ENCODE measurements at places on chromosomes 13 and 19.

DNA sequence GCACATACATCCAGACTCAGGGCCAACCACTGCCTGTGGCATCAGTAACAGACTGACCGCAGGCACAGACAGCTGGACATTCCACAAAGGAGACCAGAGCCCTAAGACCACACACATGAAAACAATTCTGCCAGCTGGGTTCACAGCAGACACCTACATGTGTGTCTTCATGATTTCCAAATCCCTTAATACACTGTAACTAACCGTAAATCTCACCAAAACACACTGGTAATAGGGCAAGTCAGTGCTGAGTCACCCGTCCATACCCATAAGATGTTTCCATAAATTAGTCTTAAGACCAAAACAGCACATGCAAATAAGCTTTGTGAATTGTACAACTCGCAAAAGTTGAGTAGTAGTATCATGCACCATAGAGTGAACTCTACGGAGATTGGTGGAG is 65.4 kb downstream of the TUBGCP3 start:
- DNase-seq = no peak

DNA sequence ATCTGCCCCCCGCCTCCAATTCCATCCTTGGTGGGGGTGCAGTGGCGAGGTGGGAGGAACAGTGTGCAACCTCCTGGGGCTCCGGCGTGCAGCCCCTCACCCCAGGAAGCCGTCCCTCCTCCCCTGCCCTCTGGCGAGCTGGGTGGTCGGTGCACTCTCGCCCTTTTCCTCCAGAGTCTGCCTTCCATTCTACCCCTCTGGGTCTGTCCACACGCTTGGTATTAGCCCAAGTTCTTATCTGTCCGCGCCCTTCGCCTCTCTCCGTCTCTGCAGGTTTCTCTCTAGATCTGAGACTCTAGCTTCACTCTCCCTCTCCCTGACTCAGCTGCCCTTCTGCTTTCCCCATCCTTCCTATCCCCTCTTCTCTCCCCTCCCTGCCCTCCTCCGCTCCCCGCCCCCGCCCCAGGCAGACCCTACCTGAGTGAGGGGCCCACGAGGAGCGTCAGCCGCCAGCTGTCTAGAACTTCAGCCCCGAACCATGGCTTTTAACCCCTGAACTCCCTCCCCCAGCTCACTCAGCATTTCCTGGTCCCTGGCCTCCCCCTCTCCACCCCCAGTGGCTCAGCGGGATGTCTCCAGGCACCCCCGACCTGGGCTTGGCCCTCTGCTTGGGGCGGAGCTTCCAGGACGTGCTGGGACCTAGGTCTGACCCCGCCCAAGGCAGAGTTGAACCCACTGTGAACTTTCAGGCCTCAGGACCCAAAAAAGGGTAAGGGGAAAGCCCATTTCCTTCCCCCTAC is 499 bp upstream of the KLK13 start:
- DNase-seq = no peak

GRCh38 chr19:17683078-17683477 is 5.1 kb downstream of the UNC13A start:
- no peak for DNase-seq

DNA sequence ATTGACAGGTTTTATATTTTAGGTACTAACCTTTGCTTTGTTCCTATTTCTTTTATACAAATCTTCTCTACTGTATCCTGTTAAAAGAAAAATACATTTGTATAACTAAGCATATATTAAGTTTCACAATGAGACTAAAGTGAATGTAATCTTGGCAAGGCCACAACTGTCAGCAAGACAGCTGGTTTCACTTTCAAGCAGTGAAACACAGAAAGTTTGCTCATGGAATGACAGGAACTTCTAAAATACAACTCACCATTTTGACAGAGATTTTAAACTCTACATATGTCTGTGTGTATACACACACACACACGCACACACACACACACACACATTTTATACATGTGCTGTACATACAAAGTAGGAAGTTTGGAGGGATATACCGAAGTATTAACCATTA is 53.3 kb downstream of the PARP4 start:
- DNase-seq = no peak

DNA sequence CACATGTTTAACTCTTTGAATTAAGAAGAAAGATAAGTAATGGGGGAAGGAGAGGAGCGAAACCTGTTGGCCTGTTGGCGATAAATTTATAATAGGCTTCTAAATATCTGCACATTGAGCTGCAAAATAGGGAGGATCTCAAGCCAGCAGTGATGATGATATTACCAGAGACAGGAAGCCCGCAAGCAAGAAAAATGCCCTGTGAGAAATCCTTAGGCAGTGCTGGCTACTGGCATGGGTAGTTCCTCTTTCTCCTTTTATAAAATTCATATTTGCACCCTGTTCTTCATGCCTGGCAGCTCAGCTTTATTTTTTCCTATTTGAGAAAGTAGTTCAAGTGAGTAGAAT is 858 bp upstream of the USP12 start:
- DNase-seq = peak; percentile 21

GRCh38 chr13:91767651-91768050 is 369.2 kb downstream of the GPC5 start:
- no peak for DNase-seq

DNA sequence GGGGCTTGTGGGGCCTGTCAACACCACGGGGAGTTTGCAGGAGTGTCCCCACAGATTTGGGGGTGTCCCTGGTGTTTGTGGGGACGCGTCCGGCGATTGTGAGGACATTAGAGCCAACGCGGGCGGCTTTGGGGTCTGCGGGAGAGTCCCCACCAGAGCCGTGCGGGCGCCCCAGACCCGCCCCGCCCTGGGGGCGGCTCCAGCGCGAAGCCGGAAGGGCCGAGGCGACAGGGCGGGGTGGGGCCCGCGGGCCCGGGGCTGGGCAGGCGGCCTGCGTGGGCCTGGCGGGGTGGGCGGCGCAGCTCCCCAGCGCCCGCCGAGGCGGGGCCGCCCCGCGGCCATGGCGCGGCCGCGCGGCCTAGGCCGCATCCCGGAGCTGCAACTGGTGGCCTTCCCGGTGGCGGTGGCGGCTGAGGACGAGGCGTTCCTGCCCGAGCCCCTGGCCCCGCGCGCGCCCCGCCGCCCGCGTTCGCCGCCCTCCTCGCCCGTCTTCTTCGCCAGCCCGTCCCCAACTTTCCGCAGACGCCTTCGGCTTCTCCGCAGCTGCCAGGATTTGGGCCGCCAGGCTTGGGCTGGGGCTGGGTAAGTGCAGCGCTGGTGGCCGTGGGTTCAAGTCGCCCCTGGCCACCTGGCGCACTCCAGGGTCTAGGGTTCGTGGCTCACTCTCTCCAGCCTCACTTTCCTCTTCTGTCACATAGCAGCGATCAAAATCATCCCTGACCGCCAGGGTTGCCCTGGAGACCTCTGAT is 10.3 kb downstream of the PDE4A start:
- no peak for DNase-seq

DNA sequence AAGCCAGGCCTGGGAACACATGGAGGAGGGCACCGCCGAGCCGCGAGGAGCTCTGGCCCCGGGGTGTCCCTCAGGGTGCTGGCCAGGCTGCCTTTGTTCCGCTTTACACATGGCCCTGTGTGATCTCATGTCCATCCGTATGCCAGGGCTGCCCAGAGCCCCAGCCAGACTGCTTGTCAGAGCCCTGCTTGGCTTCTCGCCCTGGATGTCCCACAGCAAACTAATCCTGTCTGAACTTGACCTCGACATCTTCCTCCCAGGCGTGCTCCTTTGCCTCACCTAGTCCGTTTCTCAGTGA is 14.3 kb downstream of the BCKDHA start:
- DNase-seq = no peak

DNA sequence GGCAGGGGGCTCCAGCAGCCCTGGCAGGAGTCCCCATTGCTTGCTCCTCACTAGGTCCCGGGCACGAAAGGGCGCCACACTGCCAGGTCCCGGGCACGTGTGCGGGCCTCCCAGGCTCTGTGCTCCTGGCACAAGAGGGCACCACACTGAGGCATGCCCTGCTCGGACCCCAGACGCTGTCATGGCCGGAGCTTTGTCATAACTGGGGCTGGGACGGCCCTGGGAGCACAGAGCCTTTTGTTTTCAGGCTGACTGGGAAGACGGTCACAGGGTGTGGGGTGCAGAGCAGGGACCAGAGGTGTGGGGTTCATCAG is 7.4 kb downstream of the BSG start:
- no peak for DNase-seq

DNA sequence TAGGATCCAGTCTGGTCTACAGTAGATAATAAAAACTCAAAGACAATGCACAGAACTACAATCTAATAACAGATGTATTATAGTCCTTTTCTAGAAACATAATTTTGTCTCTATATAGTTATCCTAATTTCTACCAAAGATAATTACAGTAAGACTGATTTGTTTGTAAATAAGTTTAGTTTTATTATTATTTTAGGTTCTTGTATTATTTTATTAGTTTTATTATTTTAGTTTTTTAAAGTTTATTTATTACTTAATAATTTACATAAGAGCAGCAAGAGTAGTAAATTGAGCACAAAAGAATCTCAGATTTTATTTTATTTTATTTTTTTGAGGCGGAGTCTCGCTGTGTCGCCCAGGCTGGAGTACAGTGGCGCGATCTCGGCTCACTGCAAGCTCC is 22.3 kb upstream of the ZNF227 start:
- DNase-seq = no peak

GRCh38 chr19:48674921-48675824 is 2.4 kb upstream of the NTN5 start:
- DNase-seq = no peak

GRCh38 chr19:55546822-55547614 is 1.7 kb upstream of the SBK3 start:
- no peak for DNase-seq

GRCh38 chr19:41416194-41416674 is 10.9 kb downstream of the B3GNT8 start:
- DNase-seq = no peak

- DNase-seq = no peak
Observed at GRCh38 chr19:28586474-28586873, 626.5 kb downstream of the UQCRFS1 start.

DNA sequence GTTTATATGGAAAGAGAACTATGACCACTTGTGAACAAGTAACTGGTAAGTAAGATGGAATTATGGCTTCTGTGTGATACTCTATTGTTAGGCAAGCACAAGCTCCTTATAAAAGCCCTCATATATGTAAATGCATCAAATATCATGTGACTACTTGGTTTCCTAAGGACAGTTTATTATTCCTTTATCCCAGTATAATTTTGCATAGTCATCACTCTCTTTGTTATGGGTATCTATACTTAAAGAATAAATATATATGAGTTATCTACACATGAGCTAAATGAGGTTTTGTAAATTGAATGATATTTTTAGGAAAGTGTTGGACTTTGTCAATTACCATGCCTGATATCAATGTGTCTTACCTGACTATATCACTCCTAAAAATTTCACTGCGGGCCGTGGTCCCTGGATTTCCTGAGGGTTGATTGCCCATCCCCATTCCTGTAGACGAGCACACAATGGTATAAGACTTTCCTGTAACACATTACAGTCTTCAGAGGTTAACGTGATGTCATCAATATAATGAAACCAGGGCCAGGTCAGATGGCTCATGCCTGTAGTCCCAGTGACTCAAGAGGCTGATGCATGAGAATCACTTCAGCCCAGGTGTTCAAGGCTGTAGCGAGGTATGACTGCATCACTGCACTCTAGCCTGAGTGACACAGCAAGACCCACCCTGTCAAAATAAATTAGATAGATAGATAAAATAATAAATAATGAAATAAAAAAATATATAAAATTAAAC is 20.7 kb downstream of the ZNF844 start:
- no peak for DNase-seq

- DNase-seq = no peak
Observed at GRCh38 chr19:2983351-2984214, 6.2 kb downstream of the TLE6 start.

- DNase-seq = no peak
Observed at GRCh38 chr19:35314031-35314430, 15.0 kb upstream of the CD22 start.

- no peak for DNase-seq
Observed at GRCh38 chr19:2756921-2757881, 17.4 kb upstream of the SLC39A3 start.

- DNase-seq = no peak
Observed at GRCh38 chr13:65844266-65844841, 1385.8 kb downstream of the PCDH9 start.

GRCh38 chr13:34623331-34623730 is 318.7 kb upstream of the NBEA start:
- DNase-seq = no peak

- DNase-seq = no peak
Observed at GRCh38 chr19:47766359-47766620, 12.2 kb upstream of the SELENOW start.

DNA sequence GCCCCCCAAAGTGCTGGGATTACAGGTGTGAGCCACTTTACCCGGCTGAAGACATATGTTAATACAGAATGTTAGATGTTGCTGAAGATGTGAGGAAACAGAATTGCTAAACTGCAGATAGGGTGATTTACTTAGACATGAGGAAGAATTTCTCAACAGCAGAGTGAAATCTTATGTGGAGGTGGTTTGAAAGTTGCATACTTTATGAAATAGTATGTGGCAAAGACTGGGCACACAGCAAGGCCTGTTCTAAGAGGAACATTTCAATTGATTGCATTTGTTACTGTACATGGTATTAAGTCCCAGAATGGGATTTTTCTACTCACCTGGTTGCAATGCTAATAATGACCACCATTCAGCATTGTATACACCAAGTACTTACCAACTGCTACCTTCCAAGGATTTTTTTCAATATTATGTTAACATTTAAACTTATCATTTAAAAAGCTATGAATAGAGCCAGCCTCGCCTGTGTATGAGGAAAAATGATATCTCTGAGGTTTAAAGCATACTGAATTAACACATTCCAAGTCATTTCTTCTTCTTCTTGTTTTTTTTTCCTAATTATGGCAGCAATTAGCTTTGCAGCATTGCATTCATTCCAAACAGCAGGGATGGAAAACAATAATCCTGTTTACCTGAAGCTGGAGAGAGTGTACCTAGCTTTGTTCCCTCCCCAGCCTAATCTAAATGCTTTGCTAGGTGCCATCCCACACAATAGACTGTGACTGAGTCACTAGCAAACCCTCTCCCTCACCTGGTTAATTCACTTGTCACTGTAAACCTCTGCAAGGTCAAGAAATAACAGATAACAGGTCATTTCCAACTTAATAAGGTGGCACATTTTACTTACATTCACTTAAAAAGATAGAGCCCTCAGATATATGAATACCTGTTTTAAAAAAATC is 19.4 kb upstream of the KLF5 start:
- DNase-seq = no peak

GRCh38 chr13:95404141-95404882 is 103.1 kb upstream of the ABCC4 start:
- peak; percentile 8 for DNase-seq

DNA sequence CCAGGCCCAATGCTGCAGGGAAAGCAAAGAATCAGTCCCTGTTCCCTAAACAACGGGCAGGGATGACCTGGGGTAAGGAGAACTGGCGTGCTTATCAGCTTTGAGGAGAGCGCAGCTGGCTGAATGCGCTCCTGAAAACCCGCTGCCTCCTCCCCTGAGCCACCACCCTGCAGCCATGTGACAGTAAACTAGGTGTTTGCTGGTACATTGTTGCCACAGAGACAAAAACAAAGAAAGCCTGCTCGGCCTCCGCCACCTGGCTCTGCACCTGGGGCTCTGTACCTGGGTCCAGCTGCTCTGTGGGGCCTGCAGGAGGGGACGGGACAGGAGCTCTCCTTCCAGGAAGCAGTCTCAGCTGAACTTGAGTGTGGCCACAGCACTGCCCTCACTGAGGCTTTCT is 21.8 kb downstream of the MCF2L start:
- DNase-seq = no peak

All from SIG-M5 (cell line).